ENCODE measurements at places on chromosomes 6 and 20. TPM values are rescaled to one million over a fixed set of nuclear protein-coding genes. Genes with fewer than 3 reads are reported as not detected.
A peak's percentile ranks its signal among the peaks of the same experiment; 100 is the strongest.

DNA sequence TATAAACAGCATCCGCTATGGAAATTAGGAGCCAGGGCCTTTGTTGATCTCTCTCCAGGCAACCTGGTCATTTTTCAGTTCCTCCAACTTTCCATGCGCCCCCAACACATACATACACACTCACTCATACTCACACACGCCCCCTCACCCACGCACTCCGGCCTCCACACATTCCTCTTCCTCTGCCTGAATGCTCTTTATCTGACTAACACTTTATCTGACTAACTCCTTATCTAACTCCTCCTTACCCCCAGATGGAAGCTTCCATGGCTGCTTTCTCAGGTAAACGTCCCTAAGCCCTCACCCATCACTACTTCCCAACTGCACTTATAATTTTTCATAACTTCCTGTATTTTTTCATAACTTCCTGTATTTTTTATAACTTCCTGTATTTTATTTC is 17.4 kb downstream of the CASS4 start:
- peak; percentile 67 for DNase-seq

- DNase-seq = peak; percentile 93
Measured at GRCh38 chr6:31122791-31123706, 2.8 kb upstream of the CDSN start.

DNA sequence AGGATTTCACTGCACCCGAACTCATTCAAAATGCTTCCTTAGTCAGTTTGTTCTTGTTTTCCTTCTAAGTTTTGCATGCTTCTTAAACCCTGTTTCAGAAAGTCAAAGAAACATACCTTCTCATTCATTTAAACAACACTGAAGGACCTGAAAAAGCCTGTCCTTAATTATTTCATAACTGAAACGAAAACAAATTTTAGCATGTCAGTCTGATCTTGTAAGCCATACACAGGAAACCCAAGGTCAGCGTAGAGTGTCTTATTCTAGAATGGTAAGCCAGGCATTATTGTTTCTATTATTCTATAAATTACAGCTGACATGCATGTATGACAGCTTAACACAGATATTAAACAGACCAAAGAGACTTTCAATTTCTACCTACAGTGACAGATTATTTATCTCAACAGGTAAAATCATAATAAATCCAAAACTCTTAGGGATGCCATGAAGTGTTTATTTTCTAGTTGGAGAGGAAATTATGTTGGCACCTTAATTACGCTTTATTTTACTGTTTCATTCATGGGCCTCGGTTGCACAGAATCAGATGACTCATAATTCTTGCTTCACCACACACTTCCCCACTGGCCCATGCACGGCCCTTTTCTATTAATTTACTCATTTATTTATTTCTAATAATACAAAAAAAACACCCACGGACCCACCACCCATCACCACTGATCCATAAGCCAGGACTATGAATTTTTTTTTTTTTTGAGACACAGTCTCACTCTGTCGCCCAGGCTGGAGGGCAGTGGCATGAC is 39.3 kb upstream of the DUSP22 start:
- no peak for DNase-seq

DNA sequence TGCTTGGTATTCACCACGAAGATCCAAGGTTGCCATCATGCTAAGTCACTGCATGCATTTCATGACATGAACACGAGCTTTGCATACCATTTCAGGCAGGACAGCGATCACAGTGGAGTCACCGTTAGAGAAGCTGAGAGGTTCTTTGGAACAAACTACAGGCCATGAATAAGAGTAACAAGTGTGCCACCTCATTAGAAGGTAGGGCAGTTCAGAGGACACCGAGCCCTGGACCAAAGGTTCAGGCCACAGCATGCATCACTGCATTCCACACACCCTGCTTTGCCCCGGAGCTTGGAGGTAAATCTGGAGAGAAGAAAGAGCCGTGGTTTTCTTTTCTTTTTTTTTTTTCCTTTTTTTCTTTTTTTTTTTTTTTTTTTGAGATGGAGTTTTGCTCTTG is 66.9 kb upstream of the CDH4 start:
- DNase-seq = no peak

GRCh38 chr6:52514514-52514913 is 62.3 kb downstream of the TRAM2 start:
- DNase-seq = peak; percentile 74

DNA sequence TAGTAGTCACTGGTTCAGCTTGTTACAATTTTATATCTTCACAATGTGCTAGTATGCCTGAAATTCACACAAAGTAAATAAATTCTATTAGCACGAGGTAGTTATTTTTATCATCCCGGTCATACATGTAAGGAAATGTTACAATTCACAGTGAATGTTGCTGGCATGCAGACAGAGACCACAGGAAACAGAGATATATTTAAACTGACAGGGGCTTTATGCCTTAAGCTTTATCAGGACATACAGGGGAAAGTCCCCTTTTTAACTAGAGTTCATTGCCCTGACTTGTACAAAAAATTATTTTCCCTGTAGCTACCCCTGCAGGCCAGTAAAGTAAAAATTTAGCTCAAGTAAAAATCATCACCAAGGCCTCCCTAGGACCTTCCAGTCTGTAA is 712.0 kb upstream of the NRSN1 start:
- DNase-seq = peak; percentile 61

DNA sequence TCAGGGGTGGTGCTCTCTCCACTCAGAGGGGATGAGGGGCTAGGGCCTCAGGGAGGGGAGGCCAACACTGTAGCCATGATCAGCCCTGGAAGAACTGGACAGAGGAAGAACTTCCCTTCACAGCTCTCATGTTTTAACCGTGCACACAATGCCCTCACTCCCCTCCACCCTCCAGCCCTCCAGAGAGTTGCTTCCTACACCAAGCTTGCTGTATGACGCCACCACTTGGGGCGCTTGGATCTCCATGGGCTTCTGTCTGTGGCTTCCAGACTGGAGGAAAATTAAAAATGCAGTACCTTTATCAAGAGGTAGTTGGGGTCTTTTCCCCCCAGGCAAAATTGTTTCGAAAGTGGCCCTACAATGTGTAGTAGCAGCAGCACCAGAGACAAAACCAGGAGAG is 48.4 kb downstream of the ARHGAP40 start:
- no peak for DNase-seq

DNA sequence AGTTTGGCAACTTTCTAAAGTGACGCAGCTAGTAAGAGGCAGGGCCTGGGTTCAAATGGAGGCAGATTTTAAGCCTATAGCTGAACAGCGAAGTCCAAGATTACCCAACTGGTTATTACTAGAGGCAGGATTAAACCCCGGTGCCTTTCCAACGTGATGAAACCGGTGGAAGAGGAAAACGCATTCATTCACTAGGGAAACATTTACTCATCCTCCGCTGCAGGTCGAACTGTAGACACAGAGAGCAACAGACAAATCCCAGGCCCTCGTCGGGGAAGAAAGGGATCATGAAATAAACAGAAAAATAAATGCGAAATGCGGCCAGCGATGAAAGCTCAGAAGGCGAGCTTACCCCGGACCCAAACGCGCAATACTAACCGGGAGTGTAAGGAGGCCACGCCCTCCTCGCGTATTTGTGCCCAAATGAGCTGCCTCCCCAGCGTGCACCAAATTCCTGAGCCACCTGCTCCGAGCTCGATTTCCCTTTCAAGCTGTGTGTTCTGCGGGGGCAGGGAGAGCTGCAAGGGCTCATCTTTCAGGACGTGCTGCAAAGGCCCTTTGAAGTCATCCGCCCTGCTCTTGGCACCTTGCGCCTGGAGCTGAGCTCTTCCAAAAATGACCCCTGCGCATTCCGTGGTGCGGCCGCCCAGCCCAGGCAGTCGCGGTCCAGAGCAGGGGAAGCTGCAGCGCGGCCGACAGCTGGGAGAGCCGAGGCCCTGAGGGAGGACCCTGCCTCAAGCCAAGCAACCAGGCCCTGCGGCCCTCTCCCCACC is 46.9 kb downstream of the PDYN start:
- DNase-seq = no peak

- DNase-seq = no peak
Measured at GRCh38 chr6:157278171-157278570, 45.1 kb downstream of the TMEM242 start.

DNA sequence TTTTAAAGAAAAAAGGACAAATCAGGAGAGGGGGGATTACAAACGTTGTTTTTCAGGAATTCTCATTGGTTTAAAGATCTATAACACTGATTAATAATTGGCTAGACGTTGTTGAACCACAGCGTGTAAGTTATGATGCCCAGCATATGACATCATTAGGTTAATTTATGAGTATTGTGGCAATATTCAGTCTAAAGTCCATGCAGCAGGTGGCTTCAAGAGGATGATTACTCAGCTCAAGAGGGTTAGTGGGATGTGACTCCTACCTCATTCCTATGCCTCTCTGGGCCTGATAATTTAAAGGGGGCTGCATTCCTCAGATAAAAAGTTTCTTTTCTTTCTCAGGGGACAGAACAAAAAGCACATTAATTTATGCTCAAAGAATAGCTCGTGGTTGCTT is 1309.0 kb downstream of the EPHA7 start:
- no peak for DNase-seq

Gene F13A1
- 0.06 TPM for total RNA-seq

Gene PI3
- not detected for total RNA-seq

Gene SLC17A4
- not detected for total RNA-seq

Gene CDSN
- total RNA-seq = not detected
